Germinal center (tissue), 1 donor: ENCODE measurements at places on chromosomes 13 and 19.

DNA sequence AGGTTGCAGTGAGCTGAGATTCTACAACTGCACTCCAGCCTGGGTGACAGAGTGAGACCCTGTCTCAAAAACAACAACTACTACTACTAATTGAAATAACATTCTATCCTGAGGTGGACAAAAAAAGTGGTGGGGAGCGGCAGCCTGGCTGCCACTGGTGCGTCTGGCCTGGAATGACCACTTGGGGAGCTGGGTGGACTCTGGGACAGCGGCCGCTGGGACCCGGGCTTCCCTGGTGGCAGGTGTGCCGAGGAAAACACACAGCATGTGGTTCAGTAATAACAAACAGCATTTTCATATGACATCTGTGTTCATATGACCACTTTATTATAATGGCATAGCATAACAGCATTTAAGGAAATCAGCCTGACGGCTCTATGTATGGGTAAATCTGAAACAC lies 33.9 kb downstream of the TFDP1 start:
- no peak for DNase-seq

- DNase-seq, result no peak
Observed at GRCh38 chr13:112965573-112966115, 3.4 kb upstream of the MCF2L start.

DNA sequence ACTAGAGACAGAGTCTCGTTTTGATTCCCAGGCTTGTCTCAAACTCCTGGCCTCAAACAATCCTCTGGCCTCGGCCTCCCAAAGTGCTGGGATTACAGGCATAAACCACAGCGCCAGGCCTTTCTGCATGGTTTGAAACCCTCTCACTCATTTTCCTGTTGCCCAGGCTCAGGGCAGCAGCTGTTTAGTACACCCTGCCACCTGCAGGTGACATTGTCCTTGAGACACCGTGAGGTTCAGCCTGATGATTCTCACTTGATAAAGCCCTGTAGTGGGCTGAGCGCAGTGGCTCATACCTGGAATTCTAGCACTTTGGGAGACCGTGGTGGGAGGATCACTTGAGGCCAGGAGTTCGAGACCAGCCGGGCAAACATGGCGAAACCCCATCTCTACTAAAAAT lies 12.5 kb downstream of the IL12RB1 start:
- DNase-seq, result no peak

DNA sequence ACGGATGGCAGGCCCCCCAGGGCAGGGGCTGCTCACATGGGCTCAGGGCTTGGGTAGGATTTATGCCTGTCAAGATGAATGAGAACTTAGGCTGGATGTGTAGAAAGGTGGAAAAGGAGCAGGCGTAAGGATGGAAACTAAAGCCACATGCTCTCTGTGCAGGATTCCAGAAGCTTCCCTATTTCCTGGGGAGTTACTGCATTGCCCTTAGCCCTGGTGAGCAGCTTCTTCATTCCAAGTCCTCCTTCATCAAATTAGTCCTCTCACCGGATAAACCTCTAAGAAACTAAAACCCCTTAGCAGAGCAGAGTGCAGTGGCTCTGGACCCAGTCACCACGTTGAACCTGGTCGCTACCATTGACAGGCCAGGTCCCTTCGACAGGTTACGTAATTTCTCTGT lies 7.4 kb downstream of the ATP12A start:
- DNase-seq, result no peak

GRCh38 chr19:19477705-19478383 lies 37.5 kb downstream of the TSSK6 start:
- no peak for DNase-seq

- DNase-seq, result no peak
Observed at GRCh38 chr13:51636349-51636890, 52.2 kb downstream of the WDFY2 start.

DNA sequence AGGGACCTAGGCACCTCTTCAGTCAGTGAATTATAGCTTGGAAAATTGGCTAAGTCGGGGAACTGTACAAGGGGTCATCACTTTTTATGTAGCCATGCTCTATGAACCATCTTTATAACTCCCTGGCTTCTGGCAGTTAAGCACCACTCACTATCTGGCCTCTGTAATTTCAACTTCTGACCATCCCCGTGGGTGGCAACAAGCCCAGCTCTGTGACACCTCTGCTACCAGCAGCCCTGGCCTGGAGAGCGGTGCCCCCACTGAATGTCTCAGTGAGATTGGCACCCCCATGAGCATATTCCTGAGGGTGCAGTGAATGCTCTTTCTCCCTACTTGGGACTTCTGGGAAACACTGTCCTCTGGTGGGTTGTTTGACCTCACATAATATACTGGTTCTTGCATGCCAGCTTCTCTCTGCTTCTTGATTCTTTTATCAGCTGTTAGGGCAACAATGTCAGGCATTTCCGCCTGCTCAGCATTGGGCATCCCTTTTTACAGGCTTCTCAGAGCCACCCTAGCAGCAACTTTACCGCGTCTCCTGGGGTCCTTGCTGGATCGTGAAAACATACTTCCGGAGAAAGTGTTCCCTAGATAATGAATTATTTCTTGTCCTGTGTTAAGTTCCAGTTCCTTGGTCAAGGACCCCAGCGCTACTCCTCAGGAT lies 10.4 kb downstream of the KL start:
- no peak for DNase-seq

DNA sequence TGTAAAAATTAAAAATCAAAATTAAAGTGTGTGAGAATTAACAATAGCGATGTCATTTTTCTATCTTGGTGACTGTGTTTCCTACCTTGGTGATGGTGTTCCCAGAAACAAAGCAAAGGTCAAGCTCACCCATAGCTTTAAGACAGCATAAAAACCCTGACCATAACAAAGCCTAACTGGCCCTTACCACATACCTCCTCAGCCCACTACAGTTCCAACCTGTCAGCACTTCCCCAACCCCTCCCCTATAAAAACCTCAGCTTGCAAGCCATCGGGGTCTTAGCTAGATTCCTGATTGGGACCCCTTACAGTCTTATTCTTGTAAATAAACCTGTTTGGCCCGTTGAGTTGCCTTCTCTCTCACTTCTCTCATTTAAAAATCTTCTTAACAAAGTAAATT lies 484.4 kb upstream of the PCDH20 start:
- no peak for DNase-seq

DNA sequence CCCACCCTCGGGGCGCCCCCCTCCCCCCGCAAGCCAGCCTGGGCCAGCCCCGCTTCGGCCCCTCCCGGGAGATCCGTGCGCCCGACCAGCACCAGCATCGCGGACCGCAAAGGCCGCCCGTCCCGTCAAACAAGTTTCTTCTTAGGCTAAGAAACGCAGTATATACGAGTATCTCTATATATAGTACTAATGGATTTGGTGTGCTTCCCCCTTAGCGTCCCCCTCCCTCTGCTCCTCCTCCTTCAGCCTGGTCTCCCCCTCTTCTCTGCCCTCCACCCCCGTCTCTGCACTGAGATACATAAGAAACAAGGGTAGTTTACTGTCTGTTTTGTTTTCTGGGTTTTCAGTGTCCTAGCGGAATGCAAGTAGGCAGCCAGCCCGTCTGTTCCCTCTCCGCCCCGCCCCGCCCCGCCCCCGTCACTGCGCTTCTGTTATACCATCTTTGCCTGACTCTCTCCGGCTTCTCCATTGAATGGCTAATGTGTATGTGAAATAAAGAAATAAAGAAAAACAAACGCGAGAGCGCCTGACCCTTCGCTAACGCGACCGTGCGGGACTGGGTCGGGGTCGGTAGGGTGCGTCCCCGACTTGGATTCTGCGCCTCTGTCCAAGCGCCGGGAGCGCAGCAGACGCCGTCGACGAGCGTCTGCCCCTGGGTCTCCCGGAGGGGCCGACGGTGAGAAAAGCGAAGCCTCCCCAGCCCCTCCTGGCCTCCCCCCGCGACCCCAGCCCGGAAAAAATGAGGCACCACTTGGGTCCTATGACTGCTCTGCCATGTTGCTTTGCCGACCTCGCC lies 4.2 kb downstream of the LYL1 start:
- no peak for DNase-seq

DNA sequence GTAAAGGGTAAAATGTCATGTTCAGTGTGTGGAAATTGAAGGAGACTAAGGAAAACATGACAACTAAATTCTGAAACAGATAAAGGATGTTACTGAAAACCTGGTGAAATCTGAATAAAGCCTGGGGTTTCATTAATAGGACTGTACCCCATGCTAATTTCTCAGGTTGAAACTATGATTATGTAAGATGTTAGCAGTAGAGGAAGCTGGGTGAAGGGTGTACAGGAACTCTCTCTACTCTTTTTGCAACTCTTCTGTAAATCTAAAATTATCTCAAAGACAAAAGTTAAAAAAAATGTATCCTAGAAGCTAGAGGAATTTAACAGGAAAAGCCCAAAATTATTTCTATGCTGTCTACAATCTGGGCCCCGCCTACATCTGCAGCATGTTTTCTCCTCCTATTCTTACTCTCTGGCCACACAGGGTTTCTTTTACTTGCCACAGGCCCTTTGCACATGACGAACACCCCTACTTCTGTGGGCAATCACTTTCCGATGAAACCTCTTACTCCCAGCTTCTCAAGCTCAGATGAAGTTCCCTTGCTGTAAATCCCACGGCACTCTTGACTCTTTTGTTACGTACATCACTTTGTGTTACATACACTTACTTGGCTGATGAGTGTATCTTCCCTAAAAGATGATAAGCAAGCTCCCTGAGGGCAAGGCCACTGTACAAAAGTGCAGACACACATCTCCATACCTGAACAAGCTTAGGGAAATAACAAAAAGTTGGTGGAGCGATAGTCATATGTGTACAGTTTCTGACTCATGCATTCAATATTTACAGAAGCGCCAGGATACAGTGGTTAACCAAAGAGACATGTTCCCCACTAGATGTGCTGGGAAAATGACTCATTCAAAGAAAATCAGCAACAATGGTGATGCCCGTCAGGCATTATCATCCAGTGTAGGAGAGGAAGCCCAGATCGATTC lies 32.6 kb downstream of the RUBCNL start:
- no peak for DNase-seq

DNA sequence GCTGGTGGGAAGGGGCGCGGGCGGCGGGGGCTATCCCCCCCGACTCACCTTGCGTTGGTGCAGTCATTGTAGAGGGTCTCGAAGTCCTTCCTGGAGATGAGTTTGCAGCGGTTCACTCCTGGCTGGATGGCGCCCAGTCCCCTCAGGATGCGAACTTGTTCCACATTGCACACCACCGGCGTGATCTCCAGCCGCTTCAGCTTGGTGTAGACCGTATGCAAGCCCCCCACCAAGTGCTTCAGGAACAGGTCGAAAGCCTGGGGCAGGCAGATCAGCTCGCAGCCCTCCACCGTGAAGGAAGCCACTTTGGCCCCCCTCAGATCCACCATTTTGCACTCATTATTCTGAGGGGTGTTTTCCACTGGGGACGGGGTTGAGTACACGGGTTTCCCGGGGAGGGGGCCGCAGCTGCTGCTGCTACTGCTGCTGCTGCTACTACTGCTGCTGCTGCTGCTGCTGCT lies 1.1 kb downstream of the DACH1 start:
- no peak for DNase-seq

DNA sequence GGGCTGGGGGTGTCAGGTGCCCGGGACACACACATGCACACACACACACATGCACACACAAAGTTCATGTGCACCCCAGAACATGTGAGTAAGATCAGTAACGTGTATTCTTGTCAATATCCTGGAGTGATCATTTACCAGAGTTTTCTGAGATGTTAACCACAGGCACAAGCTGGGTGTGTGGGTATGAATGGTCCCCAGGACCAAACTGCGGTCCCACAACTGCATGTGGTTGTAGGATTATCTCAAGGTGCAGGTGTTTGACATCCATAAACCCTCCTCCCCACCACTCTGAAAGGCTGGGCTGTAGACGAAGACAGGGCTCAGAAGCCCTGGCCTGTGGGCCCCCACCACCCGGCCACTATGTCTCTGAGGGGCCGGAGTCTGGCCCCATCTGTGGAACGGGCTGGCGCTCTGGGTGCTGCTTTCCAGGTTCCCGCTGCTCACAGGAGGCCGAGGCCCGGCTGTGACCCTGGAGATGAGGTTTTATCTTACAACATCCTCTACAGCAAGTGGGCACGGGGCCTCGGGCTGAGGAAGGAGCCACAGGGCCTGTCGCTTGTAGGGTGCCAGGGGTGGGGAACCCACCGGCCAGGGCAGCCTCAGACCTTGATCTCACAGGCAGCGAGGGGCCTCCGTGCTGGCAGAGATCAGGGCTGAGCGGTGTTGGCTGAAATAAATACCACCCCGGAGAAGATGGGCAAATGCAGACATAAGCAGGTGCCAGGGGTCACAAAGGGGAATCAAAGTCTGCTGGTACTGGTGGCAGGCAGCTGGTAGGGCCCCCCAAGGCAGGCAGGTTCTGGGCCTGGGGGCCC lies 4.3 kb downstream of the F2RL3 start:
- no peak for DNase-seq

DNA sequence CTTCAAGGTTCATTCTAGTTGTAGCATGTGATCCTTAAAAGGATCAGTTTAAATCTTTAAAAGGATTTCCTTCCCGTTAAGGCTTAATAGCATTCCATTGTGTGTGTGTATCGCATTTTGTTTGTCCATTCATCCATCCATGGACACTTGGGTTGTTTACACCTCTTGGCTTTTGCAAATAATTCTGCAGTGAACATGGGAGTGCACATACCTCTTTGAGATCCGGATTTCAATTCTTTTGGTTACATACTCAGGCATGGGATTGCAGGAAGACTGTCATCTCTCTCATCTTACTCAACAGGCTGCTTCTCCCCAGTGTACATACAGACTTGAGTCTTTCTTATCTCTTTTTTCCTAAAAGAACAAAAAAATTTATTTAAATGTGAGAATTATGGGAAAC lies 1.2 kb downstream of the RNF113B start:
- no peak for DNase-seq

GRCh38 chr13:41457589-41458186 lies 338 bp downstream of the RGCC start:
- DNase-seq, result peak; percentile 24

DNA sequence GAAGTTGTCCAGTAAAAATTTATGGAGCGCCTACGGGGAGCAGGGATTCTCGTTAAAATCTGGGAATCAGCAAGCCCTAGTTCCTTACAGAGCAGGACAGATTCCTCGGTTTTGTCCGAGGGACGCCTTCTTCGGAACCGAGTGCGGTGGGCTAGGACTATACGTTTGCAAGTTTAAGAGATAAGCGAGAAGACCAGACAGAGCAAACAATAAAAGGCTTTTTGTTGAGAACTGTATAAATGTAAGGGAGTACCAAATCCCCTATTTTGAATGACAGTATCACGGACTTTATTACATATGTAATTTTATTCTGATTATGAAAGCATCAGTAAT lies 971 bp upstream of the ANKRD10 start:
- no peak for DNase-seq

GRCh38 chr13:104251931-104252330 lies 1185.7 kb upstream of the SLC10A2 start:
- no peak for DNase-seq

GRCh38 chr13:101706651-101707050 lies 254.2 kb downstream of the ITGBL1 start:
- no peak for DNase-seq

GRCh38 chr19:5134691-5135090 lies 165.8 kb downstream of the KDM4B start:
- DNase-seq, result no peak
